ENCODE measurements at places on chromosomes 11 and 22.

DNA sequence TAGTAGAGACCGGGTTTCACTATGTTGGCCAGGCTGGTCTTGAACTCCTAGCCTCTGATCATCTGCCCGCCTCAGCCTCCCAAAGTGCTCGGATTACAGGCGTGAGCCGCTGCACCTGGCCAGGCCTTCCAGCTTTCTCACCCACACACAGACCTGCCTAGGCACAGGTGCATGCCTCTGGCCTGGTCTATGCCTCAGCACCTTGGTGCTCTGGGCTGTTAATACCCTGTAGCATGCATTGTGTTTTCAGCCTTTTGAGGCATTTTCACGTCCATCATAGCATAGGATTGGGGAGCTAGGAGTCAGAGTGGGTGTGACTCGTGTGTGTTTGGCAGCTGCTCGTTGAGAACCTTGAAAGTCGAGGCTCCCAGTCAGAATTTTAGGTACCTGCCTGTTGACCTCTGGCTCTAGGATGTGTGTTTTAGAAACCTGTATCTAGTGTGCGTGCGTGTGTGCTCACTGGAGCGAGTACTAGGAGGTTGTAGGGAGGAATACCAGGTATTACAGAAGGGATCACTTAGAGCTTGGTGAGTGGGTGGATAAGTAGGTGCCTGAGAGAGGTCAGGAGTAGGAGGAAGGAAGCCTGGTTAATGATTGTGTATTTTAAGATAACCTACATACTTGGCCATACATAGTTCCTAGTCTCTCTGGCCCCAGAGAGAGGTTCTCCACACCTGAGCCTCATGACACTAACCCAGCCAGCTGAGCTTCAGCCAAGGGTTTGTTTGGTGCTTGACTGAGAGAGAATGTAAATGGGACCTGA lies 20.0 kb downstream of the CRKL start:
- DNase-seq = no peak

DNA sequence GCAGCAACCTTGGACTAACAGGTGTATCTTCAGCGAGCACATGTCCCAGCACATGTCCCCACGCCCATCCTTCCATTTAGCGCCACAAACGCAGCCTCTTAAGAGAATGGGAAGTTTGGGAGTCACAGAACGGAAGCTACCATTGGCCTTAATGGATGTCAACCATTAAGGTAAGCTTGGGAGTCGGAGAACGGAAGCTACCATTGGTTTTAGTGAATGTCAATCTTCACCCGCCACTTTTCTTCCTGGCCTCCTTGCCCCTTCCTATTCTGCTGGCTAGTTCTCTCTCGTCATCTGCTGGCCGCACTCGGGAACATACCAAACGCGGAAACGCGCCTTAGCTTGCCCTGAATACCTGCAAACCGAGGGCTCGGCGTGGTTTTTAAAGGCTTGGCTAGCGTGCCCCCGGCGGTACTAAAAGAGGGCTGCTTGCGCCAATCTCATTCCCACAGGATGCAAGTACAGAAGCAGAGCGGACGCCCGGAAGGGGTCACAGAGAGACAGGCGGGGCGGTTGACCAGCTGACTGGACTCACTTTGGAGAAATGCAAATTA lies 24.3 kb downstream of the GLYATL1 start:
- no peak for DNase-seq

- DNase-seq = no peak
These were observed 76.1 kb downstream of the SMCO4 start for GRCh38 chr11:93467054-93467453.

GRCh38 chr11:34639545-34639944 lies 18.7 kb downstream of the EHF start:
- no peak for DNase-seq

DNA sequence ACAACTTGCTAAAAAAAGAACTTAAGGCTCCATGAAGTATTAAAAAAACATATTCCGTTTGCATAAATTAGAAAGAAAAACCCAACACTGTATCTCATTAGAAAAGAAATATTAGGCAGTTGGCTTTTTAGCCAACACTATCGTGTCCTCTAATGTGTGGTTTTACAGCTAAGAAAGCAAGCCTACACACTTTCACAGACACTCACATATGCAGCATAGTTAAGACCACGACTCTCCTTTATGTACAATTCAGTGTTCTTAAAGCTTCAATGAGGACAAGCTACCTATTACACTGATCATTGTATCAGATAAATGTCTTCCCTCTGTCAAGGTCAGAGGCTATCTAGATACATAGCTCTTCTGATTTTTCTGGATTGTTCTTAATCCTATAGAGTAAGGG lies 80.1 kb downstream of the PICALM start:
- no peak for DNase-seq

DNA sequence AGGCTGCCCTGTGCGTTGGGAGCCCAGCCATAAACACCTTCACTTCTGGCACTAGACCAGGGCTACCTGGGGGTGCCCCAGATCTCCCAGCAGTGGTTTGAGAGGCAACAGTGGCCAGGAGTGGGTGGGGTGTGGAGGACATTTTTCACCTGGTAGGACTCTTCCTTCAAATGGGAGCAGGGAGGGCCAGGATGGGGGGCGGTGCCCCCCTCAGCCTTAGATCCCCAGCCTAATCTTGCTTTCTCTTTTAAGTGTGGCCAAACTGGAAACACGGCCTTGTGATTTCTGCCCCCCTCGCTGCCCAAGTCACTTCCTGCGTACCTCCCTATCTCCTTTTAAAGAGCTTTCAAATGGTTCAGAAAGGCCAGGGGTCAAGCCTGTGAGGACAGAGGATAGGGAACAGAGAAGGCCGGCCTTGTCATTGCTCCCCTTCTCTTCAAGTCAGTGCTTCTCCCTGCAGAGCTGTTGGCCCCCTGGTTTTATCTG lies 800 bp downstream of the KCNJ5 start:
- DNase-seq = no peak

DNA sequence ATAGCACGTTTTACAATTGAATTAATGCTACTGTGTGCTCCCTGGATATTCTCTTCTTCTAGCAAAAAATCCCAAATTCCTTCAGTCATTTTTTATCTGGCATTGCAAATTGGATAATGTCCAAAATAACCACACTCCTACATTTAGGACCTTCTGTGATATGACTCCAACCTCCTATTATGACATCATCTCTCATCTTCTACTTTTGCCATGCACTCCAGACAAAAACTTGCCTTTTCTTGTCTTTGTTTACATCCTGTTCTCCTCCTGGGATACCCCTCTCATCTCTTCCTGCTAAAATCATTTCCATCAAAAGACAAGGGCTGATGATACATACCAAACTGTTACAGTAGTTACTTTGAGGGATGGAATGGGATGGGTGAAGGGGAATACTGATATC lies 20.6 kb upstream of the TMEM218 start:
- no peak for DNase-seq

- no peak for DNase-seq
These were observed 22.0 kb downstream of the TRAF6 start for GRCh38 chr11:36488096-36488495.

DNA sequence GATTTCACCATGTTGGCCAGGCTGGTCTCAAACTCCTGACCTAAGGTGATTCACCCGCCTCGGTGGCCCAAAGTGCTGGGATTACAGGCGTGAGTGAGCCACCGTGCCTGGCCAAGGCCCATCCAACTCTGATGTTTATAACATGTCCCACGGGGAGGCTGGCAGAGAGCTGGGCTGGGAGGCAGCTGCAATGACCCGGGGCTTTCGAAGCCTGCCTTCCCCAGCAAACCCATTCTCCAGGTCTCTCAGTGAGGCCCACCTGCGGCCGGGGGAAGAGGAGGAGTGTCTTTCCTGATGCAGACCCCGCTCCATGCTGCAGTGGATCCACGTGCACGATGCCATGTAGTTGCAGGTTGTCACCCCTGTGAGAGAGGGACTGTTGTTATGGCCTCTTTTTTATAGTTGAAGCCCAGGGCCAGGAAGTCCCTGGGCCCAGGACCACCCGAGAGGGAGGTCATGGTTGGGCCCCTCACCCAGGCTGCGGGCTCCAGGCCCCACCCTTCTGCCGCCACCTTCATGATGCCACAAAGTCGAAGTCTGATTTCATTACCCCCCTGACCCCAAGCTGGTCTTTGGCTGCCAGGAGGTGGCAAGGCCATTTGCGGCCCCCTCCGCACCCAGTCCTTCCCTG lies 38.3 kb downstream of the KCNJ4 start:
- DNase-seq = no peak

DNA sequence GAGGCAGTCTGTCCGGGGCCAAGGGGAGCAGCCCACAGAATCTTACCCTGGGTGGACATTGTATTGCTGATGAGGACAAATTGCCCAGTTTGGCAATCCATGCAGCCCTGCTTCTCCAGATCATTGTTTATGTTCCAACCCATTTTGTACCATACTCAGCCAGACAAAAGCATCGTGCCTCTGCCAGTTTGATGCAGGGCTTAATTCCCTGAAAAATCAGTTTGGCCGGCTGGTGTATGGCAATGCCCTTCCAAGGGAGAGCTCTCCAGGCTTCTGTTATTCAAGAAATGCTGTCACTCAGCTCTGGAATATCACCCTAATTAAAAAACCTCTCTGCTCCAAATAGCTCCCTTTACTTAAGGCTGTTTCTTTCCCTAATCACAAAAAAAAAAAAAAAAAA lies 697.7 kb downstream of the TBC1D22A start:
- no peak for DNase-seq

DNA sequence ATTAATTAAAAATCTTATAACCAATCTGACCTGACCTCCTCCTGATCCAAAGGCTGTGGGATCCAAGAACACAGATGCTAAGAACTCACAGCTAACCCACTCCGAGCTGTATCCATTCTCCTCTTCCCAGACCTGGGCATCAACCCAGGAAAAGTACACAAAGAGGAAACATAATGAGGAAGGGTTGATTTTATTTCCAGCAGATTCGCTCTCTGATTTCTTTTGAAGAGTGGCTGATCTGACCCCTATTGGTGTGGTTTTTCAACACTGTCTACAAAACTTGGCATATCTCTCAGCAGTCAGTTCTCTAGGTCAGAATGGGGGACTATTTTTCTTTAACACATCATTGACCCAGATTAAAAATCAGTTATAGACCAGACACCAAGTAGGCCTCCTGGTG lies 201.9 kb upstream of the UBASH3B start:
- no peak for DNase-seq

DNA sequence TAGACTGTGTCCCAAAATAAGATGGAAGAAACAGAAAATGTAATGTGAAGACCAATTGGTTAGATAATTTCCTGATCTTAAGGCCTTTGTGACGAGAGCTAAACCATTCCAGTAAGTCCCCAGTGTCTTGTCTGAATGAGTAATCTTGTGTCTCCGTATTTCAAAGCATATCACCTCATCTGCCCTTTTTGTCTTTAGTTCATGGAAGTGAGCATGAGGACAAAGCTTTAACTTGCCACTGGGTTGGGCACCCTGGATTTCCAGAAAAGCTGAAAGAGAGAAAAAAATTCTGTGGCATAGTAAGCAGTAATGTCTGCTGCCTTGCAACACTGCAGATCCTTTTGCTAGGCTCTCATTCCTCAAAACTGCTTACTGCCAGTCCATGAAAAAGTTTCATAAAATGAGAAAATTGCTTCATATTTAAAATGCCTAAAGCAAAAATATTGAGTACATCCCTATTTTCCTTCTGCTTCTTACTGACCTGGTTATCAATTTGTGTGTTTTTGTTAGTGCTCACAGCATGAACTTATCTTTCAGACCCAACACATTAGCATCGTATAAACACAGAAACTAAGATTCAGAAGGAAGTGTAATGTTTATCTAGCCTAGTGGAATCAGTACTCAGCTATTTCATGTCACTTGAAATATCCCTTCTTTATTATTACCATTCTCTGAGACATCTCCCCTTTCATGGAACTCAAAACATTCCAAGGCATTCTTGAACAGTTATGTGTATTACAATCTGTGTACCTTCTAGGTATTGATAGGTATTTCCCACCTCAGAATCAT lies 5.3 kb downstream of the CASP12 start:
- no peak for DNase-seq

DNA sequence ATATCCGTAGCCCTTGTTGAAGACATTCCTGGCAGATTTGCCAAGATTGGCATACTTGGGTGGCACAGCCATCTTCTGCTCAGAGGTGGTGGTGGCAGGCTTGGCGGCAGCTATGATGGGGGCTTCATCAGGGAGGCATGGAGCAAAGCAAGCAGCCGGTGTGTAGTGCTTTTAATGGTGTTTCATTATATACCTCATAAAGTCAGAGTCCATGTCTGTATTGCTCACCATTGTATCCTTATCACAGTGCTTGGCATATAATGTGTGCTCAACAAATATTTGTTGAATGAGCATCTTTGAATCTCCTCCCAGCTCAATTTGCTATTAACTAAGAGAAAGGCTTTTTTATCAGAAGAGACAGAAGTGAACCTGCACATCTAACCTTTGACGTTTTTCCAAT lies 7.8 kb upstream of the DNHD1 start:
- DNase-seq = no peak

DNA sequence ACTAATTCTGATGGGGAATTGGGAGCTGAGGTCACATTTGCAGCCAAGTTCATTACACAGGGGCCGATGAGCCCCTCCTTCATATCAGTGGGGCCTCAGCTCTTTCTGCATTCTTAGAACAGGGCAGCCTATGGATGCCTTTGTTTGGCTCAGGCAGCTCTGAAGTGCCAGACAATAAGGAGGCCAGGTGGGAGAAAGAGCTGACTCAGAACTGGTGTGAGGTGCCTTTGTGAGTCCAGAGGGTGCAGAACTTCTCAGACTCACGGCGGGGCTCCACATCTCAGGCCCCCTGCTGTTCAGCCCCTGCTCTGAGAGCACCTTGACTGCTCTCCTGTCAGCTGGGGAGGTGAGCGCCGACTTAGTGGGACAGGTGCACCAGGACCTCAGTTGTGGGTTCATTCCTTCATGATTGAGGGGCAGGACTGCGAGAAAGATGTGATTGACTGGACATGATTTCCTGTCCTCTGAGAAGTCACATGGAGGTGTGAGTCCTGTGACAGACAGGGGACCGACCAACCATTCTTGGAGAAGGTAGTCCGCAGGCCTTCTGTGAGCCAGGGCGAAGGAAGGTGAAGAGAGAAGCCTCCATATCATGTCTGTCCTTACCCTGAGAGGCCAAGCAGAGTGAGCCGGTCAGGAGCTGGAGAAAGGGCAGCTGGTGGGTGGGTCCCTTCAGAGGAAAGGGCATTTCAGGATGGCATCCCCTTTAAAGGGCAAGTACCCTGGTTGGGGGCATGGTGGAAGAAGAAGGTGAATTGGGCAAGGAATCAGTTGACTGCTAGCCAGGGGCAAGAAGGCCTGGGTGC lies 245.0 kb upstream of the TBCEL start:
- no peak for DNase-seq

DNA sequence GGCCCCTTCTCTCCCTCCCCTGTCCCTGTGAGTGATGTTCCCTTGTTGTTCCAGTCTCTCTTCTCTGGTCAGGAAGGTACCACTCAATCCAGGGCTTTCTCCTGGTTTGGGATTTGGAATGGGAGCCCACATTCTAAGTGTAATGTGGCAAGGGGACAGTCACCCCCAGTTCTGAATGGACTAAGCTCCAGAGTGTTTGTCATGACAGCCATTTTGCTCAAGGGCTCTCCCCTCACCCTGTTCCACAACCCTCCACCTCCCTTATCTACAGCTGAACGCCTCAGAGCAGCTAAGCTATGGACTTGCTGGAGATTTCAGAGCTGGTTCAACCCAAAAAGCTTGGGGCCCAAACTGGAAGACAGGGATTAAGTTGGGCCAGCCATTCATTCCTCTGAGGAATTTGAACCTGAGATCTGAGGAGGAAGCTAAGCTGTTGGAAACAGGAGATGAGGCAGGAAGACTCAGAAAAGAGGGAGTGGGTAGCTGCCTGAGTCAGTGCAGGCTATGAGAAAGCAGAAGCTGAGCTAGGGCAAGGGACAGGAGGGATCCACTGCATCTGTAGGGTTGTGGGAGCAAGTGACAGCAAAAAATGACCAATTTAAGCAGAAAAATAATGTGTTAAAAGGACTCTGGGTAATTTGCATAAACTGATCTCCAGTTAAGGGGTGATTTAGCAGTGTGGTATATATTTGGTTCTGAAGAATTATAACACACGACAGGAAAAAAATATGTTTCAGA lies 22.9 kb upstream of the FCHSD2 start:
- DNase-seq = no peak

All from activated CD4-positive, alpha-beta T cell treated with anti-CD3 and anti-CD28 coated beads, Interleukin-2, amount 50 U/mL, for 24 hours (primary cell).